ENCODE measurements at places on chromosomes 16 and 17. TPM values are rescaled to one million over a fixed set of nuclear protein-coding genes. Genes with fewer than 3 reads are reported as not detected.

TEX14 gene
- total RNA-seq = not detected

HASPIN gene
- total RNA-seq = 13.2 TPM

DNA sequence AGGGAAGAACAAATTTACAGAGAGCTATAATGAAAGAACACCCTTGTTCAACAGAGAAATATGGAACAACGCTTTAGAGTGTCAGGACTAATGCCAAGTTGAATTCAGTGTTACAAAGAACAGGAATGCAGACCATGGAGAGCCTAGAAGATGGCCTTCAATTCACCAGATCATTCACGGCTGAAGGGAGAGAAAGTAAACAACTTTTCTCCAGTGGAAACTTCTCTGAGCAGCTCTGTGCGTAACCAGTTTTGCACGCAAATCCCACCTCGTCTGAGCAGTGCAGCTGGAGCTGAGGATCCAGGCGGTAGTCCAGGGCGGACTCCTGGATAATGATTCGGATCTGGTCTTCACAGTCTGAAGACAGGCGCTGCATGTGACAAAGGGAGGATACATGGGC lies 40.5 kb upstream of the CLEC18B start:
- DNase-seq = no peak

DNA sequence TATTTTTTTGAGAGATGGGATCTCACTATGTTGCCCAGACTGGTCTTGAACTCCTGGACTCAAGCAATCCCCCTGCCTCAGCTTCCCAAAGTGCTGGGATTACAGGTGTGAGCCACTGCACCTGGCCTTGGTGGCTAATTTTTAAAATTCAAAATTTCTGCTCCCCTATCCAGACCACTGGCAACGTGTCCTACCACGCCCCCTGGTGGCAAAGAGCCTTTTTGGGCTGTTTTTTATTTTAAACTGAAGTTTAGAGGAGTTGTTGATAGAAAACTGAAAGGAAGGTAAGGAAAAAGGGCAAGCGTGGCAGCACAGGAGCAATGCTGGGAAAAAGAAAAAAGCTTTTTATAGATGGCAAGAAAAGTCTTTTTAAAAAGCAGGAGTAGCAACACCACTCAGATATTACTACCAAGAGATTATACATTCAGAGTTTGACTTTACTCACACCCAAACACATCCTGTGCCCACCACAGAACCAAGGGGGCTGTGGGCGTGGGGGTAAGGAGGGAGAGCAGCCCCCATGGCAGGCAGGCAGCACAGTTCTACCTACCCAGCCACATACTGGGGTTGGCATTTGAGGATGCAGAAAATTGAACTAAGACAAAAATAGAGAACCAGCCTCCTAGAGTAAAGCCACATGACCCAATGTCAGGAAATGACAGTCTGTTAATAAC lies 4.2 kb upstream of the MXRA7 start:
- DNase-seq = no peak

DNA sequence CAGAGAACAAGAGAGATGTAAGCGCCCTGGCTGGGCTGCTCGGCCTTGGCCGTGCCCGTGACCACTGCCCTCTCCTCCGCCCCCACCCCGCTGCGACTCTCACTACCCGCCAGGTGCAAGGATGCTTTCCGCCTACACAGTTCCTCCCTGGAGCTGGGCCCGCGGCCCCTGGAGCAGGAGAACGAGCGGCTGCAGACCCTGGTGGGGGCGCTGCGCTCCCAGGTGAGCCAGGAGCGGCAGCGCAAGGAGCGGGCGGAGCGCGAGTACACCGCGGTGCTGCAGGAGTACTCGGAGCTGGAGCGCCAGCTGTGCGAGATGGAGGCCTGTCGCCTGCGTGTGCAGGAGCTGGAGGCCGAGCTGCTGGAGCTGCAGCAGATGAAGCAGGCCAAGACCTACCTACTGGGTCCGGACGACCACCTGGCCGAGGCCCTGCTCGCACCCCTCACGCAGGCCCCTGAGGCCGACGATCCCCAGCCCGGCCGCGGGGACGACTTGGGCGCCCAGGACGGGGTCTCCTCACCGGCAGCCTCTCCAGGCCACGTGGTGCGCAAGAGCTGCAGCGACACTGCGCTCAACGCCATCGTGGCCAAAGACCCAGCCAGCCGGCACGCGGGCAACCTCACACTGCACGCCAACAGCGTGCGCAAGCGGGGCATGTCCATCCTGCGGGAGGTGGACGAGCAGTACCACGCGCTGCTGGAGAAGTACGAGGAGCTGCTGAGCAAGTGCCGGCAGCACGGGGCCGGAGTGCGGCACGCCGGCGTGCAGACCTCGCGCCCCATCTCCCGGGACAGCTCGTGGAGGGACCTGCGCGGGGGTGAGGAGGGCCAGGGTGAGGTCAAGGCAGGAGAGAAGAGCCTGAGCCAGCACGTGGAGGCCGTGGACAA lies 9.2 kb upstream of the MRPL58 start:
- DNase-seq = no peak

GRCh38 chr17:57246257-57246656 lies 10.1 kb upstream of the MSI2 start:
- DNase-seq = no peak

- DNase-seq = no peak
Observed at GRCh38 chr17:62098623-62099231, 33.6 kb upstream of the MED13 start.

DNA sequence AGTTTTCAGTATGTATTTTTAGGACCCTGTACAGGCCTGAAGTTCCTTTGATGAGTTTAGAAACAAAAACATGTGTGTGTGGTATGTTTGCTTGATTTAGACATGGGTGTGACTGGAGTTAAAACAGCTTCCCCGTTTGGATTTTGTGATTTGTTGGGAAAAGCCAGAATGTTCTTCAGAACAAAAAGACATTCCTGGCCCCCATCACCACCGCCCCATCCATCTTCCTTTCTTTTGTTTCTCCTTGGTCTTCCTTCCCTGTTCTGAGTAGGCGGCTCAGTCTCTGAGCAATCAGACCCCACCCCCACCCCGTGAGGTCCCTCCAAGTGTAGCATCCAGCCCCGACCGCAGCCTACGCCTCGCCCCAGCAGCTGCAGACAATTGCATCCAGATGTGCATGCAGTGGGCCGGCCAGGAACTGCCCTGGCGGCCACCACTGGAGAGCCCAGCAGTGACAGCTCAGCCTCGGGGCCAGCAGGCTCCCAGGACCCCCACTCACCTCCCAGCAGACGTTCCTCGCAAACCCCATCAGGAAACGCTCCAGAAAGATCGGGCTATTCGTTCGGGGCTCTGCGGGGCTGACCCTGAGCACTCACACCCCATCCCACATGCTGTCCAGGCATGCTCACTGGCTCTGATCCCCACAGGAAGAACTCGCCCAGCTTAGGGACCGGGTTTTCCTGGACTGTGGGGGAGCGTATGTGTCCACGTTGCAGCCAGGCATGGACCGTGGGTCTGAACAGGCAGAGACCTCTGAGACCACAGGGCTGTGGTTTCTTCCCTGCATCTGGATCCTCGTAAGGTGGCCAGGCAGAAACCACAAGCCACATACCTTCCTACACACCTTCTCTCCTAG lies 99.8 kb upstream of the CDH5 start:
- DNase-seq = no peak
